ENCODE measurements at places on chromosomes 1 and 21. TPM values are rescaled to one million over a fixed set of nuclear protein-coding genes. Genes with fewer than 3 reads are reported as not detected.

DNA sequence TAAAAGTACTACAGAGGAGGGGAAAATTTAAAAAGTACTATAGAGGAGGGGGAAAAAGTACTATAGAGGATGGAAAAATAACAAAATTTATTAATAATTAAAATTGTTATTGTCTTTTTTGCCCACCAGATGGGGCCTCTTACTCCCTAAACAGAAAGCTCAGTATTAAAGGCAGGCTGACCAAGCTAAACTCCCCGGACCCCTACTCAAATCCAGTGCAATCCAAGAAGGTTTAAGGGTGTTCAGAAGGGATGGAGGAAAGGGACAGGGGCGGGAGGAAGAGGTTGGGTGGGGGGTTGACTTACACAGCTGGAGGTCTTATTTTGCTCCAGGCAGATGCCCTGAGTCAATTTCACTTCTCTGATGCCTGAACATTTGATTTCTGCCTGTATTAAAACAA, 13.7 kb downstream of the CD34 start:
- no peak for DNase-seq

- DNase-seq = no peak
Measured at GRCh38 chr1:115336741-115337140, 1.3 kb downstream of the NGF start.

- no peak for DNase-seq
Measured at GRCh38 chr1:11453742-11454491, 25.0 kb upstream of the DISP3 start.

DNA sequence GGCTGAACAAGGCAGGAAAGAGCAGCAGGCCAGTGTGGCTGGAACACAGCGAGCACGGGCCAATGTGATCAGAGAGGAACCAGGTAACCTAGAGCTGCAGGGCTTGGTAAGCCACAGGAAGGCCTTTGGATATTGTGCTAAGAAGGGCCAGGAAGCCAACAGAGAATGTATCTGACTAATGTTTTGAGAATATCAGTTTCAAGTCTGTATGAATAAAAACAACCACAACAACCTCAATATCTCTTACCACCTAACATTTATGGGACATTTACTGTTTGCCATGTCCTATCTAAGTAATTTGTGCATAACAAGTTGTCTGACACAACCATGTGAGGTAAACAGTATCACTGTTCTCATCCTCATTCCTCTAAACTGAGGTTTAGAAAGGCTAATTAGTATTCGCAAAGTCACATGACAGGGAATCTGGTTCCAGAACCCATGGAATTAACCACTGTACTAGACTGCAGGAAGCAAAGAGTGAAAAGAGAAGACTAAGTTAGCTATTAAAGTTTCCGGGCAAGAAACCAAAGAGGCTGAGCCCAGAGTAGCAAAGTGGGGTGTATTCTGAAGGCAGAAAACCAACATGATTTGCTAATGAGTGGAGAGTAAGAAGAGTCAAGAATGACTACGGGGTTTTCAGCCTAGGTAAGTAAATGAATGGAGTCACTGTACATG, 38.9 kb downstream of the SPRTN start:
- no peak for DNase-seq

- DNase-seq = no peak
Measured at GRCh38 chr1:229781453-229781852, 155.4 kb downstream of the URB2 start.

GRCh38 chr1:180235502-180236239, 5.6 kb downstream of the LHX4 start:
- DNase-seq = no peak

- DNase-seq = no peak
Measured at GRCh38 chr1:38917337-38917736, 24.3 kb downstream of the RHBDL2 start.

DNA sequence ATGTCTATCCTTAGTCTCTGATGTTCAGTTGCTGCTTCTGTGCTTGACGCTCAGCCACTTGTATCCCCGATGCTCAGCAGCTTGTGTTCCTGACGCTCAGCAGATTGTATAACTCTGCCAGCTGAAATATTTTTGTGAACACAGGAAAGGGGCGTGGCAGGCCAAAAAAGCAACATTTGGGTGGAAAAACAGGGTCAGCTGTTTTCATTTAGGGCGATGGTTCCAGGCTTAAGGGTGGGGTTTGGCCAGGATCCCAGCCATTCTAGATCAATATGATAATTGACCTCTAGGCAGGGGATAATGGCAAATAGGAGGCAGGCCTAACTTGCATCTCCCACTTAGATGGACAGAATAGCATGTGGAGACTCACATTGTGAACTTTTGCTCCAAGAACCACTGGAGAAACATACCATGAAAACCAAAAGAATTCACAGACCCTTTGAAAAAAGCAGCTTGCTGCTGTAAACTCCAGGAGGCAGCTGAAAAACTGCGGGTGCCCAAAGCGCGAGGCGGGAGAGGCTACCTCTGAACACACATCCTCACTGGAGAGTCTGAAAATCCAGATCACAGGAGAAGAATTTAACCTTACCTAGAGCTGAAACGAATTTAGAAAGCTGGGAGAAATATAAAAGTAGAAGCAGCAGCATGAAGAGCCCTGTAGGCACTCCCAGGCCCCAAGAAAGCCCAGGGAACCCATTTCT, 58.3 kb downstream of the ZNF648 start:
- DNase-seq = no peak

DNA sequence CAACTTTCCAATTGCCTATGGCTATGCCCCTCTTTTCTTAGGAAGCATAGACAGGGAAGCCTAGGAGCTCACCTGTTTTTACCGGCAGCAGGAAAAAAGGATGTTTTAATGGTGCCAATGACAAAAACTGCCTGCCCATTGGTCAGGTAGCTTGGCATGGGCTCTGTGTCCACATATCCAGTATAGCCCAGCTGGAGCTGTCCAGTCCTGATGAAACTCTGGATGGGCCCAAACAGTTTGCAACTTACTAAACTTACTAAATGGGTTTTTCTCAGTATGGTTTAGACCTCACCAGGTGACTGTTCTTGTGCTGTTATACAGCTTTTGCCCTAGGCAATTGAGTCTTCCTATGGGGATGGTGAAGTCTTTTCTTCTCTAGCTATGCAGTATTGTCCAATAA, 711.2 kb downstream of the AMY1C start:
- no peak for DNase-seq

GRCh38 chr1:157168015-157168414, 29.8 kb upstream of the ETV3 start:
- no peak for DNase-seq

DNA sequence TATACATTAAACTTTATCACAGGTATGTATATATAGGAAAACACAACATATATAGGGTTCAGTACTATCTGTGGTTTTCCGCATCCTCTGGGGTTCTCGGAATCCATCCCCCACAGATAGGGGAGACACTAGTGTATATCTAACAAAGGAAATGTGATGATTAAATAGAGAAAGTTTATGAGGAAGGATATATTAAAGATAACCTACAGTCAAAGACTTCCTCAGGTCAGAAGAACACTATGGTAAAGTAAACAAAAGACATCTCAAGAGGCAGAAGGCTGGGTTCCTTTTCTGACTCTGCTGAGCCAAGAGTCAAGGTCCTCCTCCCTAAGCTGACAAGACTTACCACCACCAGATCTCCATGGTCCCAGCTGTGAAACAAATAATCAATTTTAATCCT, 12.1 kb downstream of the USP24 start:
- no peak for DNase-seq

- no peak for DNase-seq
Measured at GRCh38 chr1:64624808-64625207, 120.1 kb upstream of the RAVER2 start.

DNA sequence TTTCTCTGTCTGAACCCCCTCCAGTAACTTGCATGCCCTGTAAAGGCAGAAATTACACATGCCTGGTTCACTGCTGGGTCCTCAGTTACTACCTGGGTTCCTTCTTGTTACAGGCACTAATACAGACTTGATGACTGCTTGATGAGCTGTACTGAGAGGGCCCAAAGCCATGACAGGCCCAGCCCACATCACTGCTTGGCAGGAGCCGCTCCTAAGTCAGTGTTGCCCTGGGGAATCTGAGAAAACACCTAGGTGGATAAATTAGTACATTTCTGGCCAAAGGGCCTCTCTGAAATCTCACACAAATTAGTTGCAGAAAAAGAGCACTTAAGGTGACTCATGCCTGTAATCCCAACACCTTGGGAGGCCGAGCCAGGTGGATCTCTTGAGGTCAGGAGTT, 37.8 kb upstream of the IRF2BP2 start:
- DNase-seq = no peak

DNA sequence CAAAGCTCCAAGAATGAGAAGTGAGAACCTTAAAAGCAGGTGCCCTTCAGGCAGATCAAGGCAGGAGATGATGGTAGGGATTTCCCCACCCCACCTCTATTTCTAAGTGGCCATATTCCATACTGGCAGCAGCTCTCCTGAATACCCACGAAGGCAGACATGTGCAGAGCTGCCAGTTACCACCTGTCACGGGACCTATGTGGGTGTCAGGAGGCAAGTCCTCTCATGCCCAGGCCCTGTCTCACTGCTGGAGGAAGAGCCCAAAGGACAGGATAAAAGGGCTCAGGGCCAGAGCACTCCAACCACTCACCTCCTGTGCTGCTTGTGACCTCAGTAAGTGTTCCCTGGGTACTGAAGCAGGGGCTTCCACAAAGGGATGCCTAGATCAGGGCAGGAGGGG, 721 bp upstream of the LCE1B start:
- no peak for DNase-seq

MFSD2A gene
- 1.8 TPM for total RNA-seq

NUP210L gene
- total RNA-seq = not detected

TNFSF18 gene
- total RNA-seq = 0.12 TPM

Measured in A172 (cell line).